ENCODE measurements at places on chromosomes 2 and 18. TPM values are rescaled to one million over a fixed set of nuclear protein-coding genes. Genes with fewer than 3 reads are reported as not detected.

The PID1 gene
- 27.8 TPM for total RNA-seq

The CNGA3 gene
- 0.13 TPM for total RNA-seq

The CELF4 gene
- total RNA-seq, result 3.2 TPM

The GAD1 gene
- 0.50 TPM for total RNA-seq

The CXCR1 gene
- not detected for total RNA-seq
